ENCODE measurements at places on chromosomes 11 and 22. TPM values are rescaled to one million over a fixed set of nuclear protein-coding genes. Genes with fewer than 3 reads are reported as not detected.

DNA sequence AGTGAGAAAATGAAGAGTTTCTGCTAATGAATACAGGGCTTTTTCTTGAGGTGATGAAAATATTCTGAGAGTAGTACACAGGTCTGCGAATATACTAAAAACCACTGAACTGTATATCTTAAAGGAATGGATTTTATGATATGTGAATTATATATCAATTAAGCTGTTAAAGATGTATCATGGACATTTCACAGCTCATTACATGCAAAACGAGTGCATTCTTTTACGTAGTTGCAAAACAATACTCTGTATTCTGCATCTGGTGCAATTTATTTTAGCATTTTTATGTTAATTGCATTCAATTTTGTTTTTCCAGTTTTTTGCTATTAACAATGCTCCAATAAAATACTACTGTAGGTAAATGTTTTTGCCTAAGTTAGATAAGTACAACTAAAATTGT lies 411.6 kb downstream of the DYNC2H1 start:
- DNase-seq, result no peak

- DNase-seq, result no peak
Measured at GRCh38 chr11:61731952-61732675, 20.3 kb upstream of the MYRF start.

EPS8L2 gene
- 34.2 TPM for total RNA-seq

GRCh38 chr22:18067121-18067520 lies 10.7 kb upstream of the PEX26 start:
- DNase-seq, result peak; percentile 26

- no peak for DNase-seq
Measured at GRCh38 chr11:28448186-28448585, 340.0 kb downstream of the METTL15 start.

DNA sequence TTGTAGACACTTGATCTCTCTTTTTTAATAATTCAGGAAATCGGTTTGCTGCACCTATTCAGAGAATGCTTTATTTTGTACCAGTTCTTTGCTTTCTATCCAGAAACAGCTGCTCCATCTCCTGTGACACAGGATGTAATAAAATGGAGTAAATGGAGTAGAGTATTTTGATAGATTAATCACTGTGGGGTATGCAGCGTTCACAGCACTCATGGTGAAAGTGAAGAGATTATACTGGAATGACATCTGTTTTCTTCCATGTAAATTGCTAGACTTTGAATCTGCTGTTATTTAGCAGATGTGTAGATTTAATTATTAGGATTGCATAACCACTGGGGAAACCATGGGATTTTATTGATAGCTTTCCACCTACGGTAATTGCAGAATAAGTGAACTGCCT lies 227.3 kb upstream of the ARHGAP42 start:
- no peak for DNase-seq

DNA sequence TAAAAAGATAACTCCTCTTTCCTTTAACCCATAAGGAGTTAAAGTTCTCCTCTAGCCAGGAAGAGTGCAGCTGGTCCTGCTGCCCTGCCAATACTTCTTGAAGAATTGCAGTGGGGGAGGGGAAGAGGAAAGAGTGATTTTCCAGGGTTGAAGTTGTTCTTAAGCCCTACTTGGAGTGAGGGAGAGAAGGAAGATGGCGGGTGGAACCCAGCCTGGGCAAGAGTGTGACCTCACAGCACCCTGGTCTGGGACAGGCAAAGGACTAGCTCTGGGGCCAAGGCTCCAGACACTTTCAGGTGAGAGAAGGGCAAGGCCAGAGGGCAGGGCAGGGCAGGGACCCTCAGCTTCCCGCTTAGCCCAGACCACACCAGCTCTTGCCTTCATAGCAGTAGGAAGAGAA lies 6.6 kb downstream of the TNKS1BP1 start:
- DNase-seq, result no peak

BATF2 gene
- 1.5 TPM for total RNA-seq

AMPD3 gene
- total RNA-seq, result 9.3 TPM

ZNRF3 gene
- 11.6 TPM for total RNA-seq

- DNase-seq, result no peak
Measured at GRCh38 chr22:38305471-38306448, 11.5 kb downstream of the CSNK1E start.

- no peak for DNase-seq
Measured at GRCh38 chr11:37929100-37929653, 1331.1 kb upstream of the RAG2 start.

QSER1 gene
- 36.1 TPM for total RNA-seq

- no peak for DNase-seq
Measured at GRCh38 chr22:32583074-32583682, 108.6 kb downstream of the FBXO7 start.

OR52W1 gene
- not detected for total RNA-seq

DNA sequence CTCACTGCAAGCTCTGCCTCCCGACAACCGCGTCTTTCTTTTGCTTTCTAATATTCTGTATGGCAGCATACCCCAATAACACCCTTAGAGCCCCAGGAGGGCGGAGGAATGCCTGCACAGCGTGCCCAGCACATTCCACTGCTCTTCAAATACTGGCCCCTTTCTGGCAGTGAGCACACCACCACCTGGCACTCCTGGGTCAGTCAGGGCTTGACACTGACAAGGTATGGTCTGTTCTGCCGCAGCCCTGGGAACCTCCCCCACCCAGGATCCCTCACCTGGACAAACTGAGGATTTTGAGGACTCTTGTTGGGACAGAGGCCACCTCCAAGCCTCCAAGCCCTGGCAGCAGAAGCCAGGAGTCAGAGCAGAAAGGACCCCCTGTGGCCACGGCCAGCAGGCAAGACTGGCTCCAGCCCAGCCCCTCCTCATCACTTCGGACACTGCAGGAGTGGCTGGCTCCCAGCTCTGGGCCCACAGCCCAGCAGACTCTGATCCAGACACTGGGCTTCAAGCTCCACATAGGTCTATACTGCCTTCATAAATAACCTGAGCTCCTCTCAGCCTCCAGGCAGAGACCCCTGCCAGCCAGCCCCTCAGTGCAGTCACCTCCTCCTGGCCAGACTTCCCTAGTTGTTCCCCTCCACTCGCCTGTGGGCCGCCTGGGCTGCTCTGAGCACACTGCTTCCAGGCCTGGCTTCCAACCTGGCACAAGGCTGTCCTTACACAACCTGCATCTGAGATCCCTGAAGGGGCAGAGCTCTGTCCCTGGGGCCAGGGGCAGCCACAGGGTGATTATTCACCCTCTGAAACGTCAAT lies 14.5 kb downstream of the CARS1 start:
- DNase-seq, result no peak

- DNase-seq, result no peak
Measured at GRCh38 chr22:44522526-44523170, 24.6 kb upstream of the RTL6 start.

DNA sequence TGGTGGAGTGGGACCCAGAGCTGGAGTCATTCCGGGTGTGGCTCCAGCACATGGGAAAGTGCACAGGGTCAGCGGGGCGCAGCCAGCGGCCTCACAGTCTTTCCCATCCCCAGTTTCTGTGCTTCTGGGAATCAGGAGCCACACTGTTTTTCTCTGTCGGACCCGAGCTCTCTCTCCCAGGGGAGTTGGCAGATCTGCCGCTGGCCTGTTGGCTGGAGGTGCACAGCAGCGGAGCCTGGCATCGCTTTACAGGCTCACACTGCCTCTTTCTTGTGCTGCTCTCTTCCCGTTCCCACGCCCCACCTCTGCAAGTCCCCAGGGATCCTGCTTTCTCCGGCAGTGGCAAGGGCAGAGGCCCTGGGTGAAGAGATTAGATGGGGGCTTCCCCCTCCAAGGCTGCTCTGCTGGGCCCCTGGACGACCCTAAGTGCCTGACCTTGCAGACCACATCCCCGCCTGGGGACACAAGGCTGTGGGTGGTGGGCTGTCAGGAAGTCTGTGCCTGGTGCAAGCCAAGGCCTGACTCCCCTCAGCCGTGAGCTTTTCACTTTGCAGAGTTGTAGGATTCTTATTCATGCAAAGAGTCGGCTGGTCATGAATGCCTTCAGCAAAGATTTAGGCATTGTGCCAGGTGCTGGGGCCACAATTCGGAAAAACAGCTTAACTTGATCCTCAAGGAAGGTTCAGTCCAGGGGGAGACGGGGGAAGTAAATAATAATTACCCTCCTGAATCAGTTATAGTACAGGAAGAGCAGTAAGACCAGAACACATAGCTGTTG lies 116.3 kb downstream of the TIMP3 start:
- DNase-seq, result no peak

Measured in ovary (tissue), 10 donors.